ENCODE measurements at places on chromosomes 6 and 20.

DNA sequence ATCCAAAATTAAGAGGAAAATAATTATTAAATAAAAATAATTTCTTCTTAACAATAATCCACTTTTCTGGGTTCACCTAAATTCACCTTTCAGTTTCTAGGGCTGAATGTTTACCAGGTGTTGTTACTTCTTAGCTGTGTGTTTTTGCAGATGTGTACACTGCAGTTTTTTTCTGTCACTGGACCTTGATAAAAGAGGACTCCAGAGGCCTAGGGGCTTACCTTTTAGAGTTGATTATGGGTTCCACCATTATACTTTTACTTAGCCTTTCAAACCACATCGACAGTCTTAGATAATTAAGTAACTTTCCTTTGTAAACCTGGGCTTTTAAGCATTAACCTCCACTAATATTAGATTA is 766.5 kb downstream of the BCKDHB start:
- DNase-seq, result no peak

DNA sequence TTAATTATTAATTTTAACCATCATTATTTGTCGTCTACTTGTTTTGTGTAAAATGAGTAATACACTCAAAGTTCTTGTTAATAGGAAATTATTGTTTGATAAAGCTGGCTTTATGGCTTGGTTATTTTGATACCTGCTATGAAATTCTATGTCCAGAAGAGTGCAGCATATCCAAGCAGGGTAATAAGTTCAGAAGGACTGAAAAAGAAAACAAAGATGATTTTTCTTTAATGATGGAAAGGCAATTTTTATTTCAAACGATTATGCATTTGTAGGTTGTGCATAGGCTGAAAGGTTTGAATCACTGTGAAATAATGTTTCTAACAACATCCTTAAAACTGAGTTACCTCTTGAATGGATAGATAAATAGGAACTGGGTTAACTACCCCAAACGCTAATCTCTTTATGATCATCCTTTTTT is 1.4 kb upstream of the MAN1A1 start:
- no peak for DNase-seq

GRCh38 chr6:88984606-88985005 is 21.2 kb upstream of the RNGTT start:
- DNase-seq, result no peak

- no peak for DNase-seq
Measured at GRCh38 chr20:51121272-51121671, 98.4 kb upstream of the KCNG1 start.

DNA sequence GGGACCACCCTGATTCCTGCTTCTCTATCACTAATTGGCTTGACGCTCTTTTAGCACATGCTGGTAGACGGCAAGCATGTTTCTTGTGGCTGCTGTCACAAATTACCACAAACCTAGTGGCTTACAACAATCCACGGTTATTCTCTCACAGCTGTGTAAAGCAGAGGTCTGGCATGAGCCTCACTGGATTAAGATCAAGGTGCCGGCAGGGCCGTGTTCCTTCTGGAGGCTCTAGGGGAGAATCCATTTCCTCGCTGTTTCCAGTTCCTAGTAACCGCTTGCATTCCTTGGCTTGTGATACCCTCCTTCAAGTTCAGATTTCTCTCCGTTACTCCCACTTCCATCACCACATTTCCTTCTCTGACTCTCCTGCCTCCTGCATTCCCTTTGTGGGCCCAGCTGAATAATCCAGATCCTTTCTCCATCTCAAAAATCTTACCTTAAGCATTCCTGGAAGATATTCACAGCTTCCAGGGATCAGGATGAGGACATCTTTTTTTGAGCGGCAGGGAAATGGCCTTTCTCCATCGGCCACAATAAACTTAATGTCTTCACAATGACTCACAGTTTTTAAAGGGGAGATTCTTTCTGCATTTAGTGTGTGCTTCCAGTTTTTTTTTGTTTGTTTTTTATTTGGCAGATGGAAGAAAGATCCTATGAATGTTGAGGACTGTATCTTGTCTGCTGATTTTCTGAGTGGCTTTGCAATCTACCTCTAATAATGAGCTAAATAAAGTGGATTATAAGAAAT is 39.9 kb downstream of the BMP6 start:
- DNase-seq, result no peak

GRCh38 chr6:139708337-139709199 is 334.1 kb upstream of the CITED2 start:
- DNase-seq, result no peak

GRCh38 chr6:13813026-13813425 is 1.3 kb downstream of the MCUR1 start:
- no peak for DNase-seq

GRCh38 chr6:411402-412145 is 20.0 kb downstream of the IRF4 start:
- no peak for DNase-seq

- DNase-seq, result no peak
Measured at GRCh38 chr20:55597526-55597925, 407.8 kb downstream of the CBLN4 start.

DNA sequence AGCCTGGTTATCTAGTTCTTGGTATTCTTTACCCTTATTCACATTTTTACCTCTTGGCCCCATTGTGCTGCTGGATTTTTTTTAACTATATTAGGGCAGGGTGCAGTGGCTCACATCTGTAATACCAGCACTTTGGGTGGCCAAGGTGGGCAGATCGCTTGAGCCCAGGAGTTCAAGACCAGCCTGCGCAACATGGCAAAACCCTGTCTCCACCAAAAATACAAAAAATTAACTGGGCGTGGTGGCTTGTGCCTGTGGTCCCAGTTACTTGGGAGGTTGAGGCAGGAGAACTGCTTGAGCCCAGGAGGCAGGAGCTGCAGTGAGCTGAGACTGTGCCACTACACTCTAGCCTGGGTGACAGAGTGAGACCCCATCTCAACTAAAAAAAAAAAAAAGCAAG is 12.2 kb upstream of the TAF8 start:
- DNase-seq, result no peak
